ENCODE measurements at places on chromosomes 2 and 18.

DNA sequence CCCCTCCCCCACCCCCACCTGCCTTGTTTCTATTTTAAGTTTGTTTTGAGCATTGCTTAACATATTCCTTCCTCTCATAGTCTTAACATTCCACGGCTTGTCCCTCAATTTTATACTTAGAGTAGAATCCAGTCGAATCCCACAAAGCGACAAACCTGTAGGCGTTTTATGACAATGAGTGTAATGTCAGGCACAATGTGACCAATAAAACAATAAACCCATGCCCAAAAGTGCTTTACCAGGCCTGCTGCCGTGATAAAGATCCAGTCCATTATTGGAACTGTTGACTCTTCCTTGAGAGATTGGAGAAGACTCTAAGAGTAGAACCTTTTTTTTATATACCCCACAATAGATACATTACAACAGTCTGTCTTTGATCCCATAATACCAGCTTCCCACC is 6.2 kb upstream of the MRO start:
- no peak for DNase-seq

DNA sequence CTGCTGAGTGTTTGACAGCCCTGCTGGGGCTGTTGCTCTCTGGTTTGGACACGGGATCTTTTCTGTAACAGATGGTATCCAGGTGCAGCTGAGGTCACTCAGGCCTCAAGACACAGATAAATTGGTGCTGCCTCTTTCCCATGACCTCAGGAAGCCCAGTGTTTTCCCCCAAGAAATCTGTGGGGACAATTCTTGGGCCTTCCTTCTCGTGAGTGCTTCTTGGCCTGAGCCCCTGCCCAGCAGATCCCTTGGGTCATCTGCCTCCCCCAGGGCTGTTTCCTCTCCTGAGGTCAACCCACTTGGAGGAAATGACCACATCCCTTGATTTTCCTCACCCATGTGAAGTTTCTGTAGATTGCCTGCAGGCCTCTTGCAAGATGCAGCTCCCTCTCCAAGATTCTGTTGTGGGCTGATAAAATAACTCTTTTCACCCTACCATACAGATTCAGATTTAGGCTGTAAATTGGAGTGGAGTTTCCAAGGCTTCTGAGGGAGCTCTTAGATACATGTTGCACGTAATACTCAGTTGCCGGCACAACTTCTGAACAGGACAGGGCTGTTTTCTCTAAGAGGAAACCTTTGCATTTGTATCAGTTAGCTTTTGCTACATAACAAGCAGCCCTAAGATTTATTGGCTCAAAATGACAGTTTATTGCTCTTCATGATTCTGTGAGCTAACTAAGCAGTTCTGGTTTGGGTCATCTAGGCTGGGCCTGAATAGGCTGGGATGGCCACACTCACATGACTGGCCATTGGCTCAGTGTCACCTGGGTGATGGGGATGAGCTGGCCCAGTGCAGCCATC is 13.1 kb downstream of the ZAP70 start:
- DNase-seq = no peak

GRCh38 chr2:12796657-12797056 is 79.9 kb downstream of the TRIB2 start:
- DNase-seq = no peak

DNA sequence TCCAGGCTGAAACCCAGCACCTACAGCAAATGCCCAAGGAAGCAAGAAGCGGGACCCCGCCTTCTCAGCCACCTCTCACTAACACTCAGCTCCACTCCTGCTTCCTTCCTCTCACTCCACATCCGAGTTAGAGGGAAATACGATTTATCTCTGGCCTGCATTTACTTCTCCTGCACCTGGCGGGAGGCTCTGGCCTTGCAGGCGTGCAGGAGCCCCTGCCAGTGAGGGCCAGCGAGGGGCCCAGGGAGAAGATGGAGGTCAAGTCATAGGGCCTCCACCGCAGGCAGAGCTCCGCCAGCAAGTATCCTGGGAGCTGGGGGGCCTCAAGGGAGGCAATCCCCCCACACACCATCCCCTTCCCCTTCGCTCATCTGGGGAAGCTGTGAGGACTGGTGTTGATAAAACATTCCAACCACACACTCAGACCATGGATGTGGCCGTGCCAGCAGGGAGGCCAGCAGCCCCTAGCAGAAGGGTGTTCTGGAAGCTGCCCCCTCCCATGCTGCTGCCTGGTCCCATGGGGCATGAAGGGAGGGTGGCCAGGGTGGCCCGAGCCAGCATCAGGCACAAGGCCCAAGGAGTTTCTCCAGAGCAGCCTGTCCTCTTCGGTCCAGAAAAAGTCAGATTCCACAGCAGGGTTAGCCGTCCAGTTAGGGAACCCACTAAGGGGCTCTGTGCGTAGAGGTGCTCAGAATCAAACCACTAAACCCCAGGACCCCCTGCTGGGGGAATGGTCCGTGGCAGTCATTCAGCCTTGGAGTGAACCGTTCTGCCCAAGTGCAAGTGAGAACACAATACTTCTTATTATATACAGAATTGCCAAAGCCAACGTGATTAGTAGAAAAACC is 91.2 kb downstream of the HDAC4 start:
- no peak for DNase-seq

- no peak for DNase-seq
Measured at GRCh38 chr18:49510393-49511115, 23.5 kb upstream of the C18orf32 start.

- DNase-seq = no peak
Measured at GRCh38 chr2:218631837-218632236, 24.1 kb downstream of the PLCD4 start.

DNA sequence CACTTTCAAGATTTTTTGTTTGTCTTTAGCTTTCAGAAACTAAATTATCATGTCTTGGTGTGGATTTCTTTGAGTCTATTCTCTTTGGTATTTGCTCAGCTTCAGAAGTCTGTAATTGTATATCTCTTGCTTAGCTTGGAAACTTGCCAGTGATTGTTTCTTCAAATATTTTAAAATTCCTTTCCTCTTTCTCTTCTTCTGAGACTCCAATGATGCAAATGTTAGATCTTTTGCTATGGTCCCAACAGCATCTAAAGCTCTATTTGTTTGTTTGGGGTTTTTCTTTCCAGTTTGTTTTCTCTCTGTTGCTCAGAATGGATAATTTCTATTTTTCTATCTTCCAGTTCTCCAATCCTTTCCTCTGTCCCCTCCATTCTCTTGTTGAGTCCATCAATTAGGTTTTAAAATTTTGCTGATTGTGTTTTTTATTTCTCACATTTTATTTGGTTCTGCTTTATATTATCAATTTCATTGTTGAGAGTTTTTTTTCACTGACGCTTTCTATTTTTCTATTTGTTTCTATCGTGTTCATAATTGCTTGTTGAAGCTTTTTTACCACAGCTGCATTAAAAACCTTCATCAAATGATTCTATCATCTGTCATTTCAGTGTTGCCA is 81.5 kb upstream of the DAPL1 start:
- no peak for DNase-seq

DNA sequence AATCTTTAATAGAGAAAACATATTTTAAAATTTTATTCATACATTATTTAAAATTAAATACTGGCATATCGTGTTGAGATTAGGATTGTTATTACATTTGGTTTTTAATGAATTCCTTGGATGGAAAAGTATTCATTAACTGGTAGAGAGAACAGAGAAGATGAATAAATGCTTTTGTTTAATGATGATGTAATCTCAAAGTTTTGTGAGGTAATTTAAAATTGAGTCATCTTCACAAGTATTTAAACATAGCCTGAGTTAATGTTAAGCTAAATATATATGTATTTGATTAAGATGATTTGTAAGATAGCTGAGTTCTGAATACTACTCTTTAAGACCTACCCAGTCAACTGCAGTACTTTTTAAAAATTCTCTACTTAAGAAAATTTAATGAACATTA is 713.4 kb upstream of the VRK2 start:
- DNase-seq = no peak

- peak; percentile 97 for DNase-seq
Measured at GRCh38 chr2:66434679-66435548, at the start of gene MEIS1. Gene MEIS1, plus strand, starts transcription at chr2:66435125. Its CDS starts 732 bp downstream, at chr2:66435857.

- DNase-seq = no peak
Measured at GRCh38 chr2:61878761-61879160, 9.7 kb downstream of the CCT4 start.

DNA sequence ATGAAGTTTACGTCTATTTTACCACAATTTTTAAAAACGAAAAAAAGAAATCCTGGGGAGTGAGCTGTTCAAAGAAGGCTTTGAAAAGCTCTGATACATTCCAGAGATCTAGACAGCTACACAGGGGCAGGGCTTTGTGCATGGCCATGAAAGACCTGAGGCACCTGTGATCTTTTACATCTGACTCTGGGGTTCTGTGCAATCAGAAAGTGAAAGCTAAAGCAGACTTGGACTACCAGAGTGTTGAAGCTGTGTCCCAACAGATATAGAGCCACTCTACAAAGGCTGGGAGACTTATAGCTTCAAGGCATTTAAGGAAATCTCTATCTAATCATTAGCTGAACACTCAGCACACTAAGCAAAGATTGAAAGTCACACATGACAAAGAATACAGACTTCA is 34.1 kb downstream of the PARD6G start:
- no peak for DNase-seq

- DNase-seq = no peak
Measured at GRCh38 chr18:12460874-12461273, 53.1 kb downstream of the PRELID3A start.

DNA sequence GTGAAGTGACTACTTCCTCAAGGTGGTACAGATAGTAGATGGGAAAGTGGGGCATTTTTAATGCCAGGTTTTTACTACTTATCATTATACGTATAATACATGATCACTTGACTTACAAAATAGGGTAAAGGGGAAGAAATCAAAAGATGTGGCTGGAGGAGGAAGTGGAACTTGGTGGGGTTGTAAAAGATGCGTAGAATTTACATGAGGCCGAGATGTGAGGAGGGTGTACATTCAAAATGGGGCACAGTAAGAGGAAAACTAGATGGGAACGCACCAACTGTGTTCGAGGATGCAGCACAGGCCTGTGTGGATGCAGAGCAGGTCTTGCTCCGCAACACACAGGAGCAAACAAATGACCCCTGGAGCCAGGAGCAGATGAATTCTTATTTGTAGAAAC is 403.3 kb downstream of the TXNL1 start:
- DNase-seq = no peak

DNA sequence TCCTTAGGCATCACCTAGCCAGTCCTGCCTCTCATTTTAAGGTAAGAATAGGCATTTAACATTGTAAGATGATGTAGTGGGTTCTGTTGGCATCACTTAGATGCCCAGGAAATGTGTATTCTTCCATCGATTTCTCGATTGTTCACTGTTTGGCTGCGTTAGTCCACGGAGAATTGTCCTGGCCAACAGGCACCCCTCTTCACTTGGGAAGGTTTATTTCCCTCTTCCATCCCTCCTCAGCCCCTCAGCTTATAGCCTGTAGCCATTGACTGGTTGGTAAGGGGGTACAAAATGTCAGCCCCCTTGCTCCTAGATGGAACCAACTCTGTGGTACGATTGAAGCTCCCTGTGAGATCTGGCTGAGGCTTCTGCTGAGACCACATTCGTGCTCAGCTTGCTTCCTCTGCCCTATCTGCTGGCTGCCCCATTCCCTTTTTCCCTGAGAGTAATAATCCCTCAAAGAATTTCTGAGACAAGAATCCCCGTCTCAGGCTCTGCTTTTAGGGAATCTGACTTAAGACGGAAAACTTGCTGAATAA is 43.4 kb downstream of the PLEKHA3 start:
- DNase-seq = no peak

Data from AG09309 (cell line).